Activated CD4-positive, alpha-beta T cell treated with anti-CD3 and anti-CD28 coated beads, Interleukin-2, amount 50 U/mL, for 1 hour (primary cell): ENCODE measurements at places on chromosomes 5 and 9.

DNA sequence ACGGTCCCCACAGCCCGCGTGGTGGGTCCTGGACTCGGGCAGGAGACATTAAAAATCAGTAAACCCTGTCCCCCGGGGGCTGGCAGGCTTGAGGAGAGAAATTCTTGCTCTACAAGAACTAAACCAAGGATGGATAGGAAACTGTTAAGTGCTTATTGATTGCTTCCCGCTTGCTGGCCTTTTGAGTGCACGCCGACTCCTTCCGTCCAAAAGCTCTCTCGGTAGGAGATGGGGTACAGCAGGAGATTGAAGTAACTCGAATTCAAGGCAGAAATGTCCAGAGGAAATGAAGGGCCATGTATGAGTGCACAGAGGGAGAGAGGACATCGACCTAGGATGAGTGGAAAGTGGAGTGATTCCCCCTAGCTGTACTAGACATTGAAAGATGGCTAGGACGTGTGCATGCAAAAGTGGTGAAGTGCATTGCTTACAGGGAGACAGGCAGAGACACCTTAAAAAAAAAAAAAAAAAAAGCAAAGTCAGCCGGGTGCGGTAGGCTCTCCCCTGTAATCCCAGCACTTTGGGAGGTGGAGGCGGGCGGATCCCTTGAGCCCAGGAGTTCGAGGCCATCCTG, 923 bp downstream of the RECK start:
- DNase-seq = no peak

- no peak for DNase-seq
These were observed 45.1 kb downstream of the OSTF1 start for GRCh38 chr9:75133396-75133795.

GRCh38 chr5:170603578-170604565, 100.1 kb downstream of the KCNIP1 start:
- peak; percentile 14 for DNase-seq

DNA sequence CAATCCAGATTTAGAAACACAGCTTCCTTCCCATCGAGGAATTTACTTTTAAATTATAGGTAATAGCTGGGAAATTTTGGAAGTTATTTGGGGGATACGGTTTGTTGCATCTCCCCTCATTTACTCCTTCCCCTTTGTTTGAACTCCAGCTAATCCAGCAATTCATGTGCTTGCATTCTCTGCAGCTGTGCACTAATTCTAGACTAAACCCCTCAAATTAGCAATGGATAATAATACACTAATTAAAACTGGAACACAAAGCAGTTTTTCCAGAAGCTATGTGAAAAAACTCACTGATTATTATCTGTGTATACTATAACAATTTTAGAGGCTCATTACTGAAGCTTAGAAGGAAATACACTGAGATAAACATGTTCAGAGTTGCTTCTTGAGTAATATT, 751.2 kb upstream of the ZNF608 start:
- DNase-seq = no peak

DNA sequence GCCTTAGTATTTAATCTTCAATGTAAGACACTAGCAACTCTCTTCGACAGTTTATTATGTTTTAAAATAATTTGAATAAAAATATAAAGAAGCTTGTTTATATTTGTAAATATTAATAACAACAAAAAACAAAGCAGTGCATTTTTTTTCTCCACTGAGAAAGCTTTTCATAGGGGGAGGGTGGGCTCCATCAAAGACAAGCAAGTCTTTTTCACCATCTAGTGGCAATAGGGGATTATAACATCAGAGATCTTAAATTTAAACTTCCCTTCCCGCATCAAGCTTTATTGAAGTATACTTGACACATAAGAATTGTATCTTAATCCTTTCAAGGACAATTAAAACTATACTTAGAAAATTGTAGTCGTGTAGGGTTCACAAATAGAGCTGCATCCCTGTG, 9.3 kb upstream of the OR13F1 start:
- no peak for DNase-seq

- DNase-seq = no peak
These were observed 136.7 kb upstream of the HAPLN1 start for GRCh38 chr5:83857341-83857740.

DNA sequence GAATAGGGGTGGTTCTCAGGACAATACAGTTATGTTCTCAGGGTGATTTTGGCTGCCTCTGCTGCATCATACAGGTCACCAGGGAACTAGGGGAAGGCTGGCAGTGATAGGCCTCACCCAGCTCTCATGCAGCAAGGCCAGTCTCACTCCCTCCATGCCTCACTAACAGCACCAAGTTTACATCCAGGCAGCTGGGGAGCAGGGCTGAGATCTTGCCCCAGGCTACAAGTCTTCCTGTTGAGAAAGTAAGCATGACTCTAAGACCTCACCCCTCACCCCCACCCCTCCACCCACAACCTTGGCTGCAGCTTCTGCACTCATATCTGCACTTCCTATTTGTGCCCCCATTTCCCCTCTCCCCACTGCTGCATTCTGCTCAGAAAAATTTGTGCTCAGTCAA, 481.2 kb downstream of the ACTL7B start:
- DNase-seq = no peak

DNA sequence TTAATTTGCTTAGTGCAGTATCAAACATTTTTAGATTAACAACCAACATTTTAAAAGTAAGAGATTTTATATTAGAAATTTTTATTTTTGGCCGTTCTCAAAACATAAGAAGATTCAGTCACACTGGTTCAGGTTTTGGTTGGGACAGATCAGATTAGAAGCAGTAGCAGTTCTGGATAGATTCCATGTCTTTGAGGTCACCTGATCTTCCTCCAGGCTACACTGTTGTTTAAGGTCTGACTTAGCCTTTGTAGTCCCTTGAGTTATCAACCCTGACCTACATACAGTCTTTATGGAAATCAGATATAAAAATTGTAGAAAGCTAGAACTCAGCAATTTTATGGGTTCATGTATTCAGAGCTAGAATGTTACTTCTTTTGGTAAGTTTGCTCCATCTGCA, 910.0 kb upstream of the WWC1 start:
- DNase-seq = no peak

GRCh38 chr5:35804201-35804653, 52.5 kb upstream of the IL7R start:
- DNase-seq = no peak

DNA sequence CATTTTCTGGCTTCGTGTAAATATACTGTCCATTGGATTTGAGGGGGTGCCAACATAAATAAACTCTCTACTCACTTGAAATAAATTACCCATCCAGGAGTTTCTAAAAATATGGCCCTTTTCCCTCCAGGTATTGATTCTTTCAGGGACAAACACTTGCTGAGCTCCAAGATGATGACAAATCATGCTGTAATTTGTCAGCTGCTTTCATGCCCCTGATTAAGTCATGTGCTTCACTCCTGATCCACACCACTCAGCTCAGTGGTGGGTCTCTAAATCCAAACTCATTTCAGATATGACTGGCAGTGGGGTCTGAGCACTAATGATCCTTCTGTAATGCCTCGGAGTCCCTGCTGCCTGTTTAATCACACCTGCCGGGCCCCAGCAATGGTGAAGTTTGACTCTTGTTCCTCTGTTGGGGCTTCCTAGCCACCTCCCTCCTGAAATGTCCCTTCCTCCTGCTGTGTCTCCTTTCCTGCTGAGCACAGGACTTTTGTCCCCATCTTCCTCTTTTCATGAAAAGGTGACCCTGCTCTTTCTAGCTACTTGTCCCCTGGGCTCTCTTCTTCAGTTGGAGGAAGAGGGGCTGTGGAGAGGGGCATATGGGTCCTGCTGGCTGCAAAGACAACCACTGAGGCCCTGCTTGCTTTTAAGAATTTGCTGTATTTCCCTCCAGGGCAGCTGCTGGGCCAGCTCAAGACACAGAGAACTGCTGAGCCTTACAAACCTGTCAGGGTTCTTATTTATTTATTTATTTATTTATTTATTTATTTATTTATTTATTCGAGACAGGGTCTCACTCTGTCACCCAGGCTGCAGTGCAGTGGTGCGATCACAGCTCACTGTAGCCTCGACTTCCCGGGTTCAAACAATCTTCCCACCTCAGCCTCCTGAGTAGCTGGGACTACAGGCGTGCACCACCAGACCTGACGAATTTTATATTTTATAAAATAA, 200.0 kb downstream of the ATP10B start:
- no peak for DNase-seq

- DNase-seq = no peak
These were observed 601.4 kb upstream of the TLE4 start for GRCh38 chr9:78970375-78970774.

- no peak for DNase-seq
These were observed 9.5 kb upstream of the HAND1 start for GRCh38 chr5:154487541-154487940.

- DNase-seq = no peak
These were observed 65.2 kb downstream of the STARD4 start for GRCh38 chr5:111447099-111447498.

DNA sequence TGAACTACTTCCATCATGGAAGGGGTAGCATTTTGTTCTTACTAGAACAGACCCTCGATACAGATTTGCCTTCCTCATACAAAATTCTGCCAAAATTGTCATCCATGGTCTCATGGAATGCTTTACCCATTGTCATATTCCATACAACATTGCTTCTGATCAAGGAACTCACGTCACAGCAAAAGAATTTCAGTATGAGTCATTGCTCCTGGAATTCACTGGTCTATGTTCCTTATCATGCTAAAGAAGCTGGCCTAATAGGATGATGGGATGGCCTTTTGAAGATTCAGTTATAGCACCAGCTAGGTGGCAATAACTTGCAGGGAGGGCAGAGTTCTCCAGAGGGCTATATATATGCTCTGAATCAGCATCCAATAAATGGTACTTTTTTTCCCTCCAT, 18.2 kb upstream of the FNIP1 start:
- DNase-seq = no peak
